ENCODE measurements at places on chromosomes 5 and 9.

GRCh38 chr5:25006734-25007133 lies 362.0 kb upstream of the CDH10 start:
- peak; percentile 7 for DNase-seq

DNA sequence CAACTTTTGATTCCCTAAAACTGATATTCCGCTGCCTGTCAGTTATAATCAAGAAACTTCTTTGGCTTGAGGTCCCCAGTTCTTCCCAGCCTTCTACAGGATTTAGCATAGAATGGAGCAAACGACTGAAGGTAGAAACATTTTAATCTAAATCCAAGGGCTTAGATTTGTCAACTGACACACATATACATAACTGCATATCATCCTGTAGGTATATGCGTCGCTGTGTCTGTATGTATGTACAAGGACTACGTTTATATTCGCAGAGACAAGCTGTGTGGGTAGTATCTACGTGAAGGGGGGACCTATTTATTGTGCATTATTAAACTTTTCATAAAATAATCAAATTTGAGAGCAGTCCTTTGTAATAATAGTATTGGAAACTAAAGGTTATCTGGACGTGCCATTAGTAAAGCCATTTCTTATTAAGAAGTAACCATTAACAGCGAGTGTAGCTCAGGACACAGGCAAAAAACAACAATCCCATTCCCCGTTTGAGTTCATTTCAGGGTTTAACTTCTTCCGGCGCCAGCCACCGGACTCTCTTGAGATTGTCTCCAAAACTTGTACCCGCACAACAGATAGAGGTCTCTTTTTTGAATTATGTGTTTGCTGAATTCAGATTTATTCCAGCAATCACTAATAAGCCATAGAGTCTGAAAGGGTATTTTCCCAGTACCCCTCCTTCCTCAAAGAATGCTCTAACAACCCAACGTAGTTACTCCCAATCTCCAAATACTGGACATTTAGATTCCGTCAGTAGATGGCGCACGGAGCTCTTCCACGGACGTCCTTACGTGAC lies 2.1 kb upstream of the MLLT3 start:
- DNase-seq: peak; percentile 80

GRCh38 chr5:80977764-80978163 lies 17.6 kb downstream of the RASGRF2 start:
- no peak for DNase-seq

GRCh38 chr9:112555101-112555643 lies 68.5 kb downstream of the KIAA1958 start:
- DNase-seq: peak; percentile 45

DNA sequence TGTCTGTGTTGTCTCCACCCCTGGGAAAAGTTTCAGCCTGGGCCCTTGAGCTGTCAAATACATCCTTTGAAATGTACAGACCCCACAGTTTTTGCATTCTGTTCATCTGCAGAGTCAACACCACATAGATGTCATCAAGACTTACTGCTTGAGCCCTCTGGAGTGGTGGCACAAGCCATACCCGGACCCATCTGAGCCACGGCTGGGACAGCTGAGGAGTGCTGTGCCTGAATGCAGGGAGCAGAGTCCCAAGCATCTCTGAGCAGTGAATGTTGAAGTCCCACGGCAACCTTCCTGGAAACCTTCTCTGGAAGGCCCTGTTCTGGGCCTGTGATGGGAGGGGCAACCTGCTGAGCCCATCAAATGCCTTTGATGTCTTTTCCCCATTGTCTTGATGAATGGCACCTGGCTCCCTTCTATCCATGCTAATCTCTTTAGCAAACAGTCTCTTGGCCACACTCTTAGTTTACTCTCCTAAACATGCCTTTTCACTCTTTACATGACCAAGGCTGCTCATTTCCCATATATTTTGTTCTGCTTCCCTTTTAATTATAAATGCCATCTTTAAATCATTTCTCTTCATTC lies 92.5 kb downstream of the ATPSCKMT start:
- no peak for DNase-seq

- no peak for DNase-seq
Observed at GRCh38 chr9:86639899-86640379, 285.7 kb upstream of the TUT7 start.

- peak; percentile 57 for DNase-seq
Observed at GRCh38 chr5:150559701-150560100, 51.8 kb downstream of the NDST1 start.

- DNase-seq: peak; percentile 70
Observed at GRCh38 chr5:142748568-142749249, 21.5 kb upstream of the ARHGAP26 start.

GRCh38 chr5:78985725-78986223 lies 664 bp upstream of the ARSB start:
- peak; percentile 38 for DNase-seq

DNA sequence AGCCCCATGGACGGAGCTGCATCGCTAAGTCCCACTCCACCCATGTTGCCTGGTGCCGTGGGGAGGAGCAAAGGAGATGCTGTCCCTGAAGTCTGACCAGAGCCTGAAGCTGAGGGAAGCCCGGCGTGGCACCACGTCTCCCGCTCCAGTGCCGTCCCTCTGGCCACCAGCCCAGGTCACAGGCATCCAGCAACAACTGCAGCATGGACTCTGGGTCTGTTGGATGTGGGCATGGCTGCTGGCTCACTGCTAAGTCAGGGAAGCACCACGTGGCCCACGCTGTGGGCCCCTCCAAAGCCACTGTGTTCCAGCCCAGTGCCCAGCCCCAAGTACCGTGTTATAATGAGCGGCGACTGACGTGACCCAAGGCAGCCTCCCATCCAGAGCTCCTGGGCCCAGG lies 112.6 kb downstream of the SYK start:
- DNase-seq: no peak

- peak; percentile 75 for DNase-seq
Observed at GRCh38 chr5:160230686-160231527, 1.6 kb downstream of the FABP6 start.

- DNase-seq: no peak
Observed at GRCh38 chr5:14752497-14753071, 88.1 kb downstream of the OTULIN start.

DNA sequence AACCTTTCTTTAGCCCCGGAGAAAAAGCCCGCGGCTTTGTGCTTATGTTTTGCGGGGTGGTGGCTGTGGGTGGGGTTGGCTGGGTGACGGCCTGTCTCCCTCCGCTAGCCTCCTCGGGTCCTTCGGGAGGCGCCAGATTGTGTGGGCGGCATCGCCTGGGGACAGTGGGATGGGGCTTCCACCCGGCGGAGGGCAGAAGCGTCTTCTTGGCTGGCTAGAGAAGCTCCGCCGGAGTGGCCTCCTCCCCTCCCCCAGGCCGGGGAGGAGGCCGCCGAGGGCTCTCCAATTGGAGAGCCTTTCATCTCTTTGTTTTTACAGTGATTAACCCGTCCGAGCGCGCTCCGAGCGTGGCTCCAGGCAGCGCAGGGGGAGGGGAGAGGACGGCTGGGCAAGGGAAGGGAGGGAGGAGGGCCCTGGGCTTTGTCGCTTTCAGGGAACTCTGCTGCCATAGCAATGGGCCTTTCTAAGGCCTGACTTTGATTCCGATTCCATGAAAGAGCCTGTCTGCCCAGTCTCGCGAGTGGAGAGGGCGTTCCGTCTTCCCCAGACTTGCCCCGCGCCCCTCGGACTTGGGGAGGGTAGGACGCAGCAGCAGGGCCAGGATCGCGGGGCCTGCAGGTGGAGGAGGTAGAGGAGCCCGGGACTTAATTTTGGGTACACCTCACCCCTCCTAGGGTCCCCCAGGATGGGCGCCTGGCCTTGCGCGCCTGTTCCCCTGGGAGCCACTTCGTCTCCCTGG lies 36.7 kb upstream of the TIFAB start:
- DNase-seq: peak; percentile 43

DNA sequence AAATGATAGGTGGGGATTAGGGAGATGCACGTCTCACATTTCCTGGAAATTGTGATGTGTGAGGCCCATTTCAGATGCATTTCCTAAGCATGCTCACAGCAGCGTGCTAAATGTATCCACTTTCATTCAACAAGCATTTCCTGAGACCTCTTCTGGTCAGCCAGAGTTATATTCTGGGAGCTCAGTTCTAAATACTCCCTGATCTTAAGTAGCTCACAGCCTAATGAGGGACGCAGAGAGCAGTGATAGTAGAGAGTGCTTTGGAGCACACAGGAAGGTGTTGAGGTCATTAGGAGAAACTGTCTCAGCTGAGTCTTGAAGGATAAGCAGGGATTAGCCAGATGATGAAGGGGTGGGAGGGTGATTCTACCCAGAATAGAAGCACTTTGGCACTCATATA lies 46.2 kb upstream of the FSD1L start:
- no peak for DNase-seq

DNA sequence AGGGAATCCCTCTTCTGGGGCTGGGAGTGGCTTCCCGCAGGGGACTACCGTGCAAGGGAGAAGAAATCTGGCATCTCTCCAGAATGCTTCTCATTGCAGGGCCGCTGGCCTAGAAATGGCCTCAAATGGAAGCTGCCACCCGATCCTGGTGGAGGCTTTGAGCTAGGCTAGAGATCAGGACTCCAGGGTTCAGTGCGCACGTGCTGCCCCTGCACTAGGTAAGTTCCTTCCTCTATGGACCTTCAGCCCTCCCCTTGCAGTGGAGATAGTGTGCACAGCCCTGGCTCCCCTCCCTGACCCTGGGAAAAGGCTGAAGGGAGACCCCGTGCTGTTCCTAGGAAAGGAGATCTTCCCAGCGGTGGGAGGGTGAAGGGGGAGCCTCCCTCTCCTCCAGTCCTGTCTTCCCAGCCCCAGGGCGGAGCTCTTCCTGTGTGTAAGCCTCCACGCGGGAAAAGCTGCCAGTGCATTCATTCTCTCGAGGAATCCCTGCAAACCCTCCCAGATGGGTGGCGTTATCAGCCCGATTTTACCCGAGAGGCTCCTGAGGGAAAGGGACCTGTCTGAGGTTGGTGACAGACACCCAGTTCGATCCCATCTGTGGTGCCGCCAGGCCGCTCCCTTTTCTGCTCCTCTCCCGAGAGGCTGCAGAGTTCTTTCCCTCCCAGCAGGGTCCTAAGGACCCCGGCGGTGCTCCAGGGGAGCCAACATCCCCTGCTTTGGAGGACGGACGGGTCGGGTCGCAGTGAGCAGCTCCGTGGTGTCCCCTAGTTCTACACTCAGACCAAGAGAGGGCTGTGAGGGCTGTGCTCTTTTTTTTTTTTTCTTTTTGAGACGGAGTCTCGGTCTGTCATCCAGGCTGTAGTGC lies 1.4 kb upstream of the CERCAM start:
- DNase-seq: no peak

DNA sequence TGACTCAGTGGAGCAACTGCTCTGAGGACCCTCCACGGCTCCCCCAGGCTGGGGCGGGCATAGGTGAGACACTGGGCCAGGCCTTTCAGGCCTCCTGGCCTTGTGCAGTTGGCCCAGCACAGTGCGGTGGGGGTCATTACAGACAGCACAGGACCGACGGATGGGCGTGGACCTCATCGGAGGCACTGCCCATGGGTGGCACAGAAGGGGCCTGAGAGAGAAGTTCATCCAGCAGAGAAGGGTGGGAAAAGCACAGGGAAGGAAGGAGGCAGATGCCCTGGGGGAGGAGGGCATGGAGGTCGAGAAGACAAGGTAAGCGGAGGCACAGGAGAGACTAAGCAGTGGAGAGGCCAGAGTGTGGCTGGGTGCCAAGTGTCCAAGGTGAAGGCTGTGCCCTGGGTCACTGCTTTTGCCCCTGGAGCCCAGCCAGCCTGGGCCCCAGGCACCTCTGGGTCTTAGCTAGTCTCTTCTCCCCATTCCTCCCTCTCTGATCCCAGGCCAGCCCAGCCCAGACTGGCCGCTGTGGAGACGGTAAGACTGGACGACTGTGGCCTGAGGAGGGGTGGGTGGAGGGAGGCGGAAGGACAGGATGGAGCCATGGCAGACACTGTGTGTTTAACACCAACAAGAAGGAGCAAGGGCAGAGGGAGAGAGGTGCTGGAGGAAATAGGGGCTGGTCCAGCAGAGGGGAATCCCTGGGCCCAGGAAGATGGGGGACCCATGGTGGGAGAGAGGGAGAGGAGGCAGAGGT lies 5.7 kb downstream of the IL3 start:
- no peak for DNase-seq
